RPMI7951 (cell line): ENCODE measurements at places on chromosomes 12 and 14. TPM values are rescaled to one million over a fixed set of nuclear protein-coding genes. Genes with fewer than 3 reads are reported as not detected.

The SSPN gene
- 13.2 and 14.0 TPM in 2 replicates for total RNA-seq

DNA sequence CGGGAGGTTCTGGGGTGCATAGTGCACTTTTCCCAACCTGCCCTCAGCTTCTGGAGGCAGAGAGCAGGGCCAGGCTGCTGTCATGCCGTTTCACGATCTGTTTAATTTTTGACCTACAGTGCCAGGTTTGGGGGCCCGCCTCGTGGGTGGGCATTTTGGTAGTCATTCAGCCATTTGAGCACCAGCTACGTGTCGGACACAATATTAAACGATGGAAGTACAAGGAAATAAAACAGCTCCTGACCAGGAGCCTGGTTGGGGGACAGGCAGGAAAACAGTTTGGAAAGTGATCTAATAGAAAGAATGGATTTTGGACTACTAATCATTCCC lies 708 bp downstream of the FNTB start:
- DNase-seq: no peak

- DNase-seq: no peak
Measured at GRCh38 chr14:69055999-69056788, 77.1 kb upstream of the ACTN1 start.

GRCh38 chr12:116401565-116401964 lies 124.1 kb upstream of the MED13L start:
- DNase-seq: no peak

DNA sequence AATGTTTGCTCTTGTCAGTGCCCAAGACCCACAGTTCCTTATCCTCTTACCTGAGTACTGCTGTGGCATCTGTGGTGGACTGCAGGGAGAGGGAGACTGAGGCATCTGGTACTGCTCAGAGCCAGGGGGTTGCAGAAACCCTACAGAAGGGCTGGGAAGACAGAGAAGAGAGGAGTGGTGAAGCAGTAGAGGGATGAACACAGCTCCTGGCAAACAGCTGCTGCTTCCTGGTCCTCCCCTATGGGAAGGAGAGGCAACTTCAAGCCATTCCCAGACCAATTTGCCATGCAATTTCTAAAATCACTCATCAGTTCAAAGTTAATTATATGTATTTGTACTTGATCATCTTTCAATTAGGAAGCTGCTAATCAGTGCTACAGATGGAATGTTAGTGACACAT lies 15.7 kb upstream of the STAC3 start:
- no peak for DNase-seq

DNA sequence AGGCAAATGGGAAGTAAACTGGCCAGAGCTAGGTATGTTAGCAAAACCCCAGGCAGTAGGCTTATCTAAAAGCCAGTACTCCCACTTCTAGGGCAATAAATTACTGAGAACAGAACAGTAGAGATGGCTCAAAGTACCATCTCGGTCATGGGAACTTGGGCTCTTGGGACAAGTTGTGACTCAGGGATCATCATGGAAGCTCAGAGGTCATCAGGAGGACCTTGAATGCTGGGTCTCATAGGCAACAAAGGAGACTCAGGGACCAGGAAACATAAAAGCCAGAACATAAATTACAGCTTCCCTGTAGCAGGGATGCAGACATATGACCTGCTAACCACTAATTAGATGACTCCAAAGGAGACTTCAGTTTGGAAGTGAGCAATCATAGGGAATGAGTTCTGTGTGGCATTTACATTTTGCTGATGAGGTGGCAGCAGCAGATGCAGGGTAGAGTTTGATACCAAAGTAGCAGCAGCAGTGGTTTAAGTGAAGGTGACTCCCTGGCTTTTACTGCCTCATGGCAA lies 97.6 kb upstream of the SCAF11 start:
- DNase-seq: no peak

DNA sequence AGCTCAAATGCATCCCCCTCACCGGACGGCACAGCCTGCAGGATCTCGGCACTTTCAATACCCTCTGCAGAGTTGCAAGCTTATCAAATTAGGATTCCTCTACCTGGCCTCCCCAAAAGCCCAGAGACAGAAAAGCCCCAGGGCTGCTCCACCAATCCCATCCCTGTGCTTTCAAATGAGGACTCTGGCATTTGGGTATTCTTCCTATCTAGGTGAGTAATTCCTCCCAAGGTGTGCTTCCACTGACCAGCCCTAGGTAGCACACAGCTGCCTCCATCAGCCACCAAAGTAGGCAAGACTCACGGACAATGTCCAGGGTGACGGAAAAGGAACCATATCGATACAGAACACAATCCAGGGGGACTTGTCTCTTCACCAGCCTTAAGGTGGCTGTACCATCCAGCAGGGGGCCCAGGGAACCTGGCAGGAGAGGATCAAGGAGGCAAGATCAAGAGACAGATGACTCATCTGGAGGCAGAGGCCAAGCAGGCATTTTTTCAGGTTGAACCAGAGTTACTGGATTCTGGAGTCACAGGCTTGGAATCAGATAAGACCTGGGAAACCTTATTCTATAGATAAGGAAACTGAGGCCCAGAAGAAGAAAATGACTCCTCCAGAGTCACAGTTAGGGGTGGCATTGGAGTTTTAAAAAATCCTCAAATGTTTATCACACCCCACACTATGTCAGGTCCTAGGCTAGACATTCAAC lies 9.9 kb downstream of the PMEL start:
- DNase-seq: peak; percentile 54

DNA sequence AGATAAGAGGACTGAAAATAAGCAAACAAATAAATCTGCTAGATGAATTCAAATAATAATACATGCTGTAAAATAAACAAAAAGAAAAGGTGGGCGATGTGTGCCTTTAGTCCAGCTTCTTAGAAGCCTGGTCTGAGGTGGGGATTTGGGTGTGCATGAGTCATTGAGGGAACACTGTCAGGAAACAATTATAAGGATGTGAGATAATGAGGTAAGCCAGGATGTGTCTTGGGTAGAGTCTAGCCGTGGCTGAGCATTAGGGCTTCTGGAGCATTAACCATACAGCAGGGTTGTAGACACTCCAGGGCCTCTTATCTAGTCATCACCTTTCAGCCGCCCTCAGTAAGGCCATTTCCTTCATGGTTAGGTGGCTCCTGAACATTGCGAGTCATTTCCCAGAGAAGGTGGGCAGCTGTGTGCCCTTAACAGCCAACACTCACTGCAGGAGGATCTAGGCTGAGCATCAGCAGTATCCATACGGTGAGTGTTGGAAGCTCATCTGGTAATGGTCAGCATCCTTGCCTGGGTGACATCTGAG lies 405.6 kb downstream of the GLT1D1 start:
- peak; percentile 13 for DNase-seq

DNA sequence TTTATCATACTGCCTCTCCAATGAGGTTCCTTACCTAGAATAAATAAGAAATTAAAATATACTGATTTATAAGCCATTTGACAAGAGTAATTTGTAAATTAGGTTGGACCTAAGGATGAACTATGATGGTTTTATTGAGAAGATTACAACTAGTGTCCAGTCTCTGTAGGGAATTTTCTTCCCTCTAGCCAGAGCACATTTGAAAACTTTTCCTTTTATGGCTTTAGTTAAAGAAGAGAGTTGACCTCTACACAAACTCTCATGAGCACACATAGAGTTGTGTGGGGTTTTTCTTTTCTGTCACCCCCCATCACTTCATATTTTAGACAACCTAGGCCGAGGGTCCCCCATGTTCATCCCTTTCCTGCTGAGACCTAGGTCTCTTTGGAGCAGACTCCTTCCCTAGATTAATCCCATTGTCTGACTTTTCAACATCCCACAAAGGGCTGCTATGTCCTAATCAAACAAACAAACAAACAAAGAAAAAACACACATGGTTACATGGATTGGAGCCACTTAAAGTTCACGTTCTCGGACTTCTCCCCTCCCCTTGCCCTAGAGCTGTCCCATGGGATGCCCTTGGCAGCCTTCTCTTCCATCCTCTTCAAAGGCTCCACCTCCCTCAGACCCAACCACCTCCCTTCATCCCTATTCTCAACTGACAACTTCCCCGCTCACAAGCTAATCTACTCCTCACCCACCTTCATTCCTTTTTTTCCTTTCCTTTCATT lies 40.7 kb downstream of the GPR135 start:
- DNase-seq: peak; percentile 15

DNA sequence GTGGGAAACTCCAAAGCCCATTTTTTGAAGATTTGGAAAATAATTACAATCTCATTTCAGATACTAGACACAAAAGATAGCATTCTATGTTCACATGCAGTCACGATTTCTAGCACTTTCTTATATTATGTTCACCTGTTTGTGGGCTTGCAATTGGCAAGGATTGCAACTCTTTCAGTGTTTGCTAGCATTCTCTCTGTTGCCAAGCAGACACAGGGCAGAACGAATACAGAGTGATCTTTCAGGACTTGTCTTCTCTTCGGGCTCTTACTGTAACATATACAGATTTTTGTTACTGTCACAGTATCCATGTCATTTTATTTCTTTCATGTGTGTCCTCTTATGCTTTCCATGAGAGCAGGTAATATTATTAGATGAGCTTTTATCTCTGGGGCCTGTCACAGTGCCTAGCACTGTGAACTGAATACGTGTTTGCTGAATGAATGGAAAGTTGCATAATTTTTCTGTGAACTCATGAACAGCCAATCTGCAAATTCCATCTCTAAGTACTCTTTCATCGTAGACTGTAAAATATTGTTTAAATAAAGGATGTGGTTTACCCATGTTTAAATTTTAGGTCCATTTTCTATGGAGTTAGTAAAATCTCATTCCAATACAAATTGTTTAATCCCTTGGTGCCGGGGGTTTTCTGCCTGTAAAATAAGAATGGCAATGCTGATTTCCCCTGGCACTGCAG lies 105.1 kb downstream of the BMP4 start:
- no peak for DNase-seq

- DNase-seq: peak; percentile 24
Measured at GRCh38 chr14:39988939-39989338, 556.7 kb upstream of the FBXO33 start.
